ENCODE measurements at places on chromosomes 5 and 9.

DNA sequence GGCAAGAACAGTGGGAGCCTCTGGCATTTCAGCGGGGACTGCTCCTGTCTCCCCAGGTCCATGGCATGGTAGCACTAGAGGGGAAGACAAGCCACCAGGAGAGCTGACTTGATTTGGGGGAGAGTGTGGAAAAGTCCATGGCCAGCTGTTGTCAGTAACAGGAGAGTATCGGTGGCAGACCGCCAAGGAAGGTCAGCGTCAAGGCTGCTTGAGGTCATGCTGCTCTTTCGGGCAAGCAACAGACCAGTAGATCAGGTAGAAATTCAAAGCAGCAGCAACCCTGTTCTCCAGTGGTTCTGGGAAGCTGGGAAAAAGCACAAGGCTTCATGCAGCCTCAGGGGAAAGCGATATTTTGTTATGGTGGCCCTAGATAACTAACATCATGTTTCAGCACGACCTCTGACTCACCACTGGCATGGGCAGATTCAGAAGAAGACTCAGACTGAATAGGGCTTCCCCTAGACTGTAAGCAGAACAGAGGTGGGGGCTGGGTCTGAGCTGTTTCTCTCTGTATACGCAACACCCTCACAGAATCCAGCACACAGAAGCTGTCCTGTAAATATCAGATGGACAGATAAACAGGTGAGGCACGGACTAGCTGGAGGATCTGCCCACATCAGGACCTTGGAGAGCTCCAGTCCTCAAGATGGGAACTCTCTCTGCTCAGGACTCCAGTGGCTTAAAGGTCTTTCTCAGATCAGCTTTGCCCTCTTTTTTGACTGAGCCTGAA is 35.2 kb upstream of the PLEKHG4B start:
- DNase-seq, result peak; percentile 11

GRCh38 chr9:4137681-4138099 is 162.2 kb downstream of the GLIS3 start:
- no peak for DNase-seq

DNA sequence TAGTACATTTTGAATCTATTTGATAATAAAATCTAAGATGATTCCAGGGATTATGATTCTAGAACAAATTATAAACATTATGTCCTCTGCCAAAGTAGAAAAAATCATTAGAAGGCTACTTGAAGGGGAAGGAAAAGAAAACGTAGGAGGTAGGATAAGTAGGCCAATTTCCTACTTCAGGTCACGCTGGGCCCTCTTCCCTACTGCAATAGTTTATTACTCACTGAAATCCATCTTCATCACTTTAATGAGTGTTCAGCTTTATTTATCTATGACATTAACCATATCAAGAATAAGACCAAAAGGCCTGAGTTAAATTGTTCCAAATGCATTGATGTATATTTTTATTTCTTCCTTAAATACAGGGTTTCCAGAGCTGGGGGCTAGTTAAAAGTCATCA is 21.6 kb downstream of the SLC28A3 start:
- no peak for DNase-seq

DNA sequence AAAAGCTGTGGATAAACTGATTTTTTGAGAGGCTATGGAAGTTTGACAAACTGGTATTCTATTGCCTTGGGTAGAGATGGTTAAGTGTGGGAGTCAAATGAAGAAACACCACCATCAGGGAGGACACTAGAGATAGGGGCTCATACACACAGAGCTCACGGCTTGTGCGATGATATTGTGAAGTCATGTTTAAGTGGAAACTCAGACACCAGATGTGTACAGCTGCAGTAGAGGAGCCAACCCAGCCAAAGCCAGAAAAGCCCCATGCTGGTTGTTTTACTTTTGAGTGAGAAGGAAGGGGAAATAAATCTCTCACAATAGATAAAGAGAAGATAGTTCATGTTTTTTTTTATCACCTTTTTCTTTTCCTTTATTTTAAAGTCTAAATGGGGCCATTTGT is 377.7 kb downstream of the DMRT2 start:
- no peak for DNase-seq

DNA sequence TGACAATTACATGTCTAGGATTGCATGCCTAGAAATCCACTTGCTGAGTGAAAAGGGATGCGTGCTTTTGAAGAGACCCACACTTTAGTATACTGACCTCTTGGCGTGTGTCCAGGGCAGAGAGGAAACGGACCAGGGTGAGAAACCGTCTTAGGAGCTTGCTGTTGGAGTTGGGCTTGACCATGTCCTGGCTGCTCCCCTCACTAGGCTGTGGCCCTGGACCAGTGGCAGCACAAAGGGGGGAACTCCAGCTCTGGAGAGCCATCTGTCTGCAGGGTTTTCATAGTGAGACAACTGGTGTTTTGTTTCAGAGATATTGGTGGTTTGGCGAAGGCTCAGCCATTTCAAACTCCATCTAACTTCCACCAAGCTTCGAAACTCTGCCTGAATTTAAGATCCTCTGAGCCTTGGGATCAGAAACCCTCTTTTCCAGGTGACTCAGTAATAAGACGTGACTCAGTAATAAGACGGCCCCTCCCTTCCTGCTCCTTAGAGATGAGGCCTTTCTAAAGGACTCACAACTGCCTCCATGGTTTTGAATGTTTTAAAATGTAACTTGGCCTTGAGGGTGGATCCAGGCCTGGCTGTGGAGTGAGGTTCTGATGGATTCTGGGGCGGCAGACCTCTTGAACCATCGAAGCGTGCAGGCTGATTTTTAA is 165.8 kb downstream of the MELK start:
- no peak for DNase-seq

- DNase-seq, result no peak
These were observed 188.4 kb downstream of the GLIS3 start for GRCh38 chr9:4111233-4112008.

- DNase-seq, result no peak
These were observed 4.4 kb downstream of the TMOD1 start for GRCh38 chr9:97505845-97506244.

DNA sequence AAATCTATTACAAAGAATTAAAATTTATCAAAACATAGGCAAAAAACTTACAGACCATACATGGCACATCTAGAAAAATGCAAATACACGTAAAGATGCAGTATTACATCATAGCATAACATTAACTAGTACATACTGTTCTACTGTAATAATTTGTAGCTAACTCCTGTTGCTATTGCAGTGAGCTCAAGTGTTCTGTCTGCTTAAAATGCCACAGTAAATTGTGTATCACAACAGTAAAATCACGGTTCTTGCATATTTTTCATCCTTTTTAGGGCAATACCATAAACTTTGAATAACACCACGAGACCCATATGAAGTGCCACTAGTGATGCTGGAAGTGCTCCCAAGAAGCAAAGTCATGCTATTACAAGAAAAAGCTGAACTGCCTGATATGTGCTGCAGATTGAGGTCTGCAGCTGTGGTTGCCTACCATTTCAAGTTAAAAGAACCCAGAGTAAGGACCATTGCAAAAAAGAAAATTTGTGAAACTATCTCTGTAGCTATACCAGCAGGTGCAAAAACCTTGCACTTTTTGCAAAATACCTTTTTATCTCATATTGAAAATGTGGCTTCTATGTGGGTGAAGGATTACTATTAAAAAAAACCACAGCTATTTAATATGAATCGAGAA is 14.2 kb downstream of the HOMER1 start:
- no peak for DNase-seq

GRCh38 chr9:14661421-14662059 is 31.7 kb downstream of the ZDHHC21 start:
- DNase-seq, result no peak

GRCh38 chr9:36855448-36856315 is 178.4 kb downstream of the PAX5 start:
- peak; percentile 54 for DNase-seq

GRCh38 chr9:121292051-121292450 is 24.1 kb downstream of the GSN start:
- DNase-seq, result no peak

DNA sequence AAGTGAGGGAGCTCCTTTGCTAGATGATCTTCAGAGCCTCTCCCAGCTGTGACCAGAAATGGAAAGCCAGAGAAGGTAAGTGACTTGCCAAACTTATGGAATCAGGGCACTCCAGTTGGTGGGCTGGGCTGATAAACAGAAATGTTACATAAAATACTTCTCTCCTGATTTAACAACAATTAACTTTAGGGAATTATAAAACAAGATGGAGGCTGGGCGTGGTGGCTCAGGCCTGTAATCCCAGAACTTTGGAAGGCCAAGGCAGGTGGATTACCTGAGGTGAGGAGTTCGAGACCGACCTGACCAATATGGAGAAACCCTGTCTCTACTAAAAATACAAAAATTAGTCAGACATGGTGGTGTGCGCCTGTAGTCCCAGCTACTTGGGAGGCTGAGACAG is 899 bp upstream of the MED10 start:
- no peak for DNase-seq

GRCh38 chr5:109707531-109707930 is 17.8 kb downstream of the MAN2A1 start:
- DNase-seq, result no peak

DNA sequence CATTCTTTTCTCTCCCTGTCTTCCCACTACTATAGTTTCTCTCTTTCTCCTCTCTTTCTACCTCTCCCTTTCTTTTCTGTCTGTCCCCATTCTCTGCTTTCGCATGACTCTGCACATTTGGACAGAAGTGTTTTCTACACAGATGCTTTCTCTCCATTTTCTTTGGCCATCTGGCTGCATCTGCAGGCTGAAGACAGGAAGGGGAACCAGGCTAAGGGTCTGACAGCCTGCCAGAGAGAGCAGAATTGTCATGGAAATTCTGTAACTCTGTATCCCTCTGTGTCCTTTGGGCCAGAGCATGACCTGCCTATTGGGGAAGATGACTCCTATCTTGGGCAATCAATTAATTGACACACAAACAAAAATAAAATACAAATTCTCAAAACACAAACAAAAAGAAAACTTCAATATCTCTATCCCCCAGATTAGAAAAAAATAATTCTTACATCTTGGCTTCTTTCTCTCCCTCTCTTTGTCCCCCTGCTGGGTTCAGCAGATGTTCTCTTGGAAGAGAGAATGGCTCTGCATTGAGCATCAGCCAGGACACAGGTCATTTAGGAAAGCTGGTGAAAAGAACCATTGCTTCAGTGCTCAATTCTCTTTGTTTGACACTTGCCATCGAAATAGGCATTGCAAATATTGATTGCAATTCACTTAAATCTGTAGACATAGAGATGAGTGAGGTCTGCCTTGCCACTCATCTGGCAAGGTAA is 415.9 kb upstream of the KLF4 start:
- DNase-seq, result no peak

DNA sequence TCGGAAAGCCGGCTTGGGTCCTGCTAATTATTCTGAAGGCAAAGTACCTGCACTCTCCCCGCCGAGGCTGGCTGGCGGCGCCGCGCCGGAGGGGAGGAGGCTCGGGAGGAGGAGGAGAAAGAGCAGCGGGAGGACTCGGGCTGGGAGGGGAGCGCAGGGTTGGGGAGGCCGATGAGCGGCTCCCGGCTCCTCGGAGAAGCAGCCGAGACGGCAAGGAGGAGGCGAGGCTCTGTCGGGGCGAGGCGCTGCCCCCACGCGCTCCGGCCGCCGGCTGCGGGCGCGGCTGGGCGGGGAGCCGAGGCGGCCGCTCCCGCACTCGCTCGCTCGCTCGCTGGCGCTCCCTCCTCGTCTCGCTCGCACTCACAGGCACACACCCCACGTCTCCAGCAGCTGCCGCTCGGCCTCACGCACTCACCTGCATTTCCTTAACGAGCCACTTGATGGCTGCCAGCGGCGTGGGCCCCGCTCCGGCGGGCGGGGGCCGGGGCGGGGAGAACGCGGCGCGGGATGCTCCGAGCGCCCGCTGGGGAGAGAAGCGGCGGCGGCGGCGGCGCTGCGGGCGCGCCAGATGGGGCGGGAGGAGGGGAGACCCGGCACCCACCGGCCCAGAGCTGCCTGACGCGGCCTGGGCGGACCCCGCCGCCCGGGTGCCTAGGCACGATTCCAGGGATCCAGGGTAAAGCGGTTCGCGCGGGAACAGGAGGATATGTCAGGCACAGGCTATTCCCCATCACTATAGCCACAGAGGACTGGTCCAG is at the start of gene PTPRD:
TSS of gene PTPRD (minus strand) at position 362 of the 758 bp plus-strand sequence.
- no peak for DNase-seq

DNA sequence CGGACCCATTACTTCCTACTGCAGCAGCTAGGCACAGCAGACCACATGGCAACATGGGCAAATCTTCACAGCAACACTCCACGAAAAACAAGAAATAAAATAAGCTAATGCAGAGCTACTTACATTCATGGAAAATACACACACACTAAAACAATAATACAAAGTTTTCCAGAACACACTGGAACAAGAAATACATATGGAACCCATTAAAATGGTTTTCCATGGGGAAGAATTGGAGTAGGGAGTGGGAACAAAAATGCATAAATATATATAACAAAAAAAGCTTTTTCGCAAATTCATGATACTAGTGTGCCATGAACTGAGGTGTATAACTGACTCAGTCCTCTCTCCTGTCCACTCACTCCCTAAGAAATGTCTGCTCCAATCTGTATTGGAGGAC is 8.3 kb downstream of the ADAMTS12 start:
- no peak for DNase-seq

GRCh38 chr9:28758341-28758740 is 1185.1 kb upstream of the C9orf72 start:
- no peak for DNase-seq

GRCh38 chr9:114729706-114730105 is 47.7 kb upstream of the TEX48 start:
- no peak for DNase-seq

- DNase-seq, result no peak
These were observed 2186.5 kb upstream of the ACO1 start for GRCh38 chr9:30197954-30198353.

DNA sequence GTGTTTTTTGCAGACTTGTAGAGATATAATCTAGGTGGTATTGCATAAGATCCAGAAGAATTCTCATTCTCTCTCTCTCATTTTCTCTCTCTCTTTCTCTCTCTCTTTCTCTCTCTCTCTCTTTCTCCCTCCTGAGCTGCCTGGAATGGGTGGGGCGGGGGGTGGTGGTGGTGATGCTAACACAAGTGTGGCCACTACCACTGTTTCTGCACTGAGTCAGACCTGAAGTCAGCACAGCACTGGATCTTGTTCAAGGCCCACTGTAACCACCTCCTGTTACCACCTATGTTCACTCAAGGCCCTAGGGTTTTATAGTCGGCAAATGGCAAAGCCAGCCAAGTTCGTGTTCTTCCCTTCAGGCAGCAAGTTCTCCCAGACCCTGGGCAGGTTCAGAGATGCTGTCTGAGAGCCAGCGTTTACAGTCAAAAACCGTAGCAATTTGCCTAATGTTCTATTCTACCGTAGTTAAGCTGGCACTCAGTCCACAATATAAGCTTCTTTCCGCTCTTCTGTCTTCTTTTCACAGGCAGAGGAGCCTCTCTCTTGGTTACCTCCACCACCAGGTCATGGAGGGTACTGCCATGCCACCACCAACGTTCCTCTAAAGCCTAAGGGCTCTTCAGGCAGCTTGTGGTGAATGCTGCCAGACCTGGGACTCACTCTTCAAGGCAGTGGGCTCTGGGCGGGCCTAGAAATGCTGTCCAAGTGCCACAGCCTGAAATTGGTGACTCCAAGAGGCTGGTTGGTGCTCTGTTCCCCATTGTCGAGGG is 235.7 kb upstream of the PRR16 start:
- DNase-seq, result no peak

DNA sequence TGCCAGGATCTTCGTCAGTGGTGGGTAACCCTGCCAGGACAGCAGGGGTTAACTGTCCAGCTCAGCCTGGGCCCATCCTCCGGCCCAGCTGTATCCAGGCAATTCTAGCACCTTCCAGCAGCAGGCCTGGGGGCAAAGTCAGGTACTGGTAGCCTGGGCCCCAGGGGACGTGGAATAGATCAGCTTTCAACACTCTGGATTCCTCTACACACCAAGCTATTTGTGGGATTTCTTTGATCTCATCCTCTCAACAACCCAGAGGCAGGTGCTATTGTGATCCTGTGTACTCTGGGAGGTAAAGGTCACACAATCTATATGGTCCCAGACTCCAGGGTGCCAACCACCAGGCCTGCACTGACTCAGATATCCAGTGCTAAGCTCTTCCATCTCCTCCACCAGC is 8.7 kb upstream of the SPOUT1 start:
- DNase-seq, result no peak

All from CMK (cell line).